ENCODE measurements at places on chromosomes 5 and 9.

- no peak for DNase-seq
Observed at GRCh38 chr5:135486131-135487036, 34.2 kb upstream of the TIFAB start.

- no peak for DNase-seq
Observed at GRCh38 chr5:158999339-158999738, 100.4 kb downstream of the EBF1 start.

DNA sequence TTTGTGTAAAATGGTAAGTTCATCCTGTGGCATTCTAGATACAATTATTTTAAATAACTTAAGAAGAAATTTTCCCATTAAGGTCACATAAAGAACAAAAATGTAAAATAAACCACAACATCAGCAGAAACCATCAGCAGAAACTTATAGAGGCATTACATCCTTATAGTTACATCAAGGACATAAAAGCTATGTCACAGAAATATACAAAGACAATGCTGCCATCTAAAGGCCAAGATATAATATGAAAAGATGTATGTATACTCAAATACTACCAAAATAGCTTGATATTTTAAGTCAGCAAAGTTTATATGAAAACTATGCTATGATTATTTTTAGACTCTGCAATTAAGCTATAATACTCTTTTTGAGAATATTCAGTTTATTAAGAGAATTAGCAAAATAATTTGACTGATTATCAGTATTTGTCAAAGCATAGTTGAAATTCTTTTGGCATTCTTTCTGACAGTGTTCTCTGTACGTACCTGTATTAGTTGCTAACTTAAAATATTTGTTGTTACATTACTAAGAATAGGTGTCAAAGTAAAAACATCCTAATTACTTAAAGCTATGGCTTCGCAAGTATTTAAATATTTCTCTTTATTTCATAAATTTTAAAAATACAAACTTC is 36.2 kb downstream of the FBXL17 start:
- DNase-seq = peak; percentile 12

- DNase-seq = no peak
Observed at GRCh38 chr9:18357321-18357720, 116.6 kb upstream of the ADAMTSL1 start.

- no peak for DNase-seq
Observed at GRCh38 chr9:74697535-74697934, 190.2 kb downstream of the TRPM6 start.

DNA sequence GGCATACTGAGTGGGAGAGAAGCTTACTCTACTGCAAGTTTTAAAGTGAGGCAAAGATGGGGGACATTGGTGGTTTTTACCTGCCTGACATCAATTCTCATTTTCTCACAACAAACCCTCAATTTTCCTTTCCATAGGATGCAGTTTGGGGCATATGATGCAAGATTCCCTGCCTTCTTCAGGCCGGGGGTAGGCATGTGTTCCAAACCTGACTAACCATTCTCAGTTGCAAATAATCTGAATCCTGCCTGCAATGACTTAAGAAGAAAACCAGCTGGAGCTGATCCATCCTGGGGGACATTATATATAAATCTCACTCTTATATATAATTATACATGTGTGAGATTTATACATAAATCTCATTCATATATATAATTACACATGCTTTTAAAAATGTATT is 223.6 kb upstream of the EFNA5 start:
- DNase-seq = peak; percentile 29

GRCh38 chr5:84729326-84729725 is 344.6 kb upstream of the EDIL3 start:
- DNase-seq = no peak

DNA sequence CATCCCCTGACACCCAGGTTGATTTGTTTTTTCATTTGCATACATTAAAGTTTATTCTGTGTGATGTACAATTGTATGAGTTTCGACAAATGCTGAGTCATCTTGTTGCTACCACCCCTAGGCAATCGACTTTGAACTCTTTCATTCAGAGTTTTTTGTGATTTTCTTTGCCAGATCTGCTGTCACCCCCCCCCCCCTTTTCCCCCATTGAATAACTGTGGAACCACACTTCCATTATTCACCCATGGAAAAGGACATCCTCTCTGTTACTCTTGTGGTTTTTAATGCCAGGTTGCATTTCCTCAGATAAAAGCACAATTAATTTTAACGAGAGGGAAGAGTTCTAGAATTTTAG is 13.7 kb upstream of the FAM120AOS start:
- peak; percentile 20 for DNase-seq

DNA sequence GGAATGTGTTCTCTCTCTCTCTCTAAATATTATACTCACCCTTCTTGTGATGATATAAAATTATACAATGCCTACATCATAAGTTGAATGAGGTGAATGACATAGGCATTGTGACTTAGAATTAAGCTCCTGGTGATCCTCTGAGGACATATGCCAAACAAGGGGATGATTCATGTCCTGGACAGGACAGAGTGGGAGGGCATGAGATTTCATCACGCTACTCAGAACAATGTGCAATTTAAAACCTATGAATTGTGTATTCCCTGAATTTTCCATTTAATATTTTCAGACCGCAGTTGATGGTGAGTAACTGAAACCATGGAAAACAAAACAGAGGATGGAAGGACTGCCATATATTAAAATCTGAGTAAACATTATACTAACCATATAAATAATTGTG is 782.2 kb upstream of the NUDT12 start:
- DNase-seq = peak; percentile 56

DNA sequence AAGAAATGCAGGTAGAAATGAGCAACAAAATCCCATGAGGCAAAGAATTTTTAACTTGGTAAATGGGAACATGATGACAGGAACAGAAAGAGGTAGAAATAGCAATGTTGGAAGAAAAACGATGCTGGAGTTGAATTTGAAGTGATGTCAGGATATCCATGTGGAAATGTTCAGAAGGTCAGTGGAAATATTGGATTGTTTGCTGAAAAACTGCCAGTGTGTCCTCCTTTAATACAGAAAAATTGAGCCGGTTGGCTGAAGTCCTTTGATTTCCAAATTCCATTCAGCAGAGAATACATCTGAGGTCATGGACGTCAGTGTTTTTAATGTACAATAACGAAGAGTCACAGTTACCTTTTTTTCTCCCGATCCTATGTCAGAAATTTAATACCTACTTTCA is 110.0 kb upstream of the DMAC1 start:
- DNase-seq = no peak

GRCh38 chr5:140042393-140042642 is 781 bp downstream of the NRG2 start:
- DNase-seq = no peak

GRCh38 chr9:99114049-99114440 is 9.1 kb downstream of the TGFBR1 start:
- no peak for DNase-seq

GRCh38 chr5:160991205-160991604 is 139.2 kb upstream of the ATP10B start:
- DNase-seq = no peak

DNA sequence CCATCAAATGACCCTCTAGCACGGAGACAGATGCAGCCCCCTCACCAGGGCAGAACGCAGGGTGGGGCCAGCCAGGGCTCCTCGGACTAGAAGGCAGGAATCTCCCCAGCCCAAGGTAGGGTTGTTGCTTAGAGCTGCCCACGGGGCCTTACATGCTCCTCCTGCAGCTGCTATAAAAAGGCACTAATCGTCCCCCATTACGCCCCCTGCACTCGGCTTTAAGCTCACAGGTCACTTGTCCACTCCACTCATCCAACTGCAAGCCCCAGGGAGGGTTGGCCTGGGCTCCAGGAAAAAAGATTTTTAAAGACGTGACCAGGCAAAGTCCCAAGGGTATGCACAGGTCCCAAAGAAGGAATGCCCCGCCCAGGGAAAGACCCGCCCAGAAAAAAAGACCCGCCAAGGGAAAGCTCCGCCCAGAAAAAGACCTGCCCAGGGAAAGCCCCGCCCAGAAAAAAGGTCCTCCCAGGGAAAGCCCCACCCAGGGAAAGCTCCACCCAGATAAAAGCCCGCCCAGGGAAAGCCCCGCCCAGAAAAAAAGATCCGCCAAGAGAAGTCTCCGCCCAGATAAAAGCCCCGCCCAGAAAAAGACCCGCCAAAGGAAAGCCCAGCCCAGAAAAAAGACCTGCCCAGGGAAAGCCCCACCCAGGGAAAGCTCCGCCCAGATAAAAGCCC is 11.1 kb downstream of the GRIN1 start:
- no peak for DNase-seq

- peak; percentile 5 for DNase-seq
Observed at GRCh38 chr5:86917117-86917579, 299.4 kb downstream of the COX7C start.

GRCh38 chr9:110751971-110752370 is 83.4 kb downstream of the MUSK start:
- no peak for DNase-seq

DNA sequence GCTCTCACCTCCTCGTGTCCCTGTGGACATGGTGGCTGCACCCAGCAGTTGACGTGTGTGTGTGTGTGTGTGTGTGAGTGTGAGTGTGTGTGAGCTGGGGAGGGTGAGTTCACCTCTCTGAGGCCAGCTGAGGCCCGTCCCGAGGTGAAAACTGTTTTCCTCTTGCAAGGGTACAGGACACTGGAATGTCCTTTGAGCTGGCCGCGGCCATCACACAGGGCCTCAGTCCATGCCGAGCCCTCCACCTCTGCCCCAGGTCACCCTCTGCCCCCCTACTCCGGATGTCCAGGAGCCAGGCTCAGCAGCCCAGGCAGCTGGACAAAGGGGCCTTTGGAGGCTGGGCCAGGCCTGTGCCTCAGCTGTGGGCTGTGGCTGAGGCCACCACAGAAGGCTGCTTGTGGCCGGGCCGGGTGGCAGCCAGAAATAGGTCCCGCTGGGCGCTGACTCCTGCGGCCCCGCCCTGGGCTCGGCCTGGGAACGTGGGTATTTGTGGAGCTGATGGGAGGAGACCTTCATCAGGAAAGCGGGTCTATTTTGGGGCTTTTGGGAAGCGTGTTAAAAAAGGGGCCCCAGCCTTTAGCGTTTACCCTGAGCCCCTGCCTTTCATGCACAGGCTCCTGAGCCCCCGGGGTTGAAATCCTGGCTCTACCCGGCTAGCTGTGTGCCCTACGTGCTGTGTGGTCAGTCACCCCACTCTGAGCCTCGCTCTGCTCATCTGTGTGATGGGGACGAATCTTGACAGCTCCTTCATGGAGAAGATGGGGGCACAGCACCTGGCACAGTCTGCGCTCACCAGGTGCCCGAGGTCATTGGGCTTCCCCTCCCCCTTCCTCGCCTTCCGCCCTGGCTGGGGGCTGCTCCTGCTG is 75.1 kb upstream of the IER5L start:
- DNase-seq = no peak

Data from foreskin fibroblast (primary cell).